ENCODE measurements at places on chromosomes 4 and X.

- peak; percentile 66 for DNase-seq
These were observed 31.6 kb upstream of the C1QTNF7 start for GRCh38 chr4:15396157-15396800.

GRCh38 chr4:113678641-113679040, 82.9 kb downstream of the CAMK2D start:
- DNase-seq: no peak

DNA sequence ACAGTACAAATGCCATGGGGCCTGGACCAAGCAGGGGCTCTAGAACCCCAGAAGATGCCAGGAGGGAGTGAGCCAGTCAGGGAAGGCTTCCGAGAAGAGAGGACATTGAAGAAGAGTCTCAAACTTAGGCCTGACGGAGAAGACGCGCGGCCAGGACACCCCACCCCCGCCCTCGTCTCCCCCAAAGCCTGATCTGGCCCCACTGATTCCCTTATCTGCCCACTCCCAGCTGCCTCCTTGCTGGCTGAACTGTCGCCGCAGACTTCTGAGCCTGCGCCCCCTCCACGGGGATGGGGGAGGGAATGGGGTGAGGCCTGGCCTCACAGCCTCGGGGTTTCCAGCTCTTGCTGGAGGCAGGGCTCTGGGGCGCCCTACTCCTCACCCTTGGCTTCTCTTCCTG, 3.6 kb upstream of the GATA1 start:
- DNase-seq: no peak

DNA sequence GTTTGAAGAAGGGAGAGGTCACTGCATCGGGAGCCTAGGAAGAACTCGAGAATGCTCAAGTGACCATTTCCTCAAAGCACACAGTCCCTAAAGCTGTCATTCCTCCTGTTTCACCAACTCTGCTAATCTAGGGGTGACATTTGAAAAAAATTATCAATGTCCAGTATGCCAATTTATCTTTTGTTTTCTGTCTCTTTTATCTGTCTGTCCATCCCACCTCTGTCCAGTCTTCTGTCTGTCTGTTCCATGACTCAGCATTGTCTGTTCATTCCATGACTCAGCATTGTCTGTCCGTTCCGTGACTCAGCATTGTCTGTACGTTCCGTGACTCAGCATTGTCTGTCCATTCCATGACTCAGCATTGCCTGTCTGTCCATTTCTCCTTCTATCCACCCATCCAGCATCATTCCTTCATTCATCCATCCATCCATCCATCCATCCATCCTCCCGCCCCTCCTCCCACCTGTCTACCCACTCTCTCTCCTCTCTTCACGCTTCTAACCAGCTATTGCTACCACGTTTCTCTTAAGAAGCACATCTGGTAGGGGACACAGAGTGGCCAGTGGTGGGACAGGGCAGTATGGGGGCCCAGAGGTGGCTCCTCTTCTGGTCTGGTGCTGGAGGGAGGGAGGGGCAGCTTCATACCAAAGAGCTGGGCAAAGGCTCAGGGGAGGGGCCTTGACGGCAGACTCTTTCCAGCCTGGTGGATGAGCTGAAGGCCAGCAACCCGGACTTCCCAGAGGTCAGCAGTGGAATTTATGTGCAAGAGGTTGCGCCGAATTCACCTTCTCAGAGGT, 34.1 kb downstream of the HTRA3 start:
- no peak for DNase-seq

- no peak for DNase-seq
These were observed 52.5 kb downstream of the PF4 start for GRCh38 chr4:73929278-73929677.

GRCh38 chrX:47447607-47448006, 35.4 kb downstream of the ZNF41 start:
- DNase-seq: no peak

GRCh38 chrX:13092455-13092941, 48.1 kb upstream of the FAM9C start:
- no peak for DNase-seq

All from NCI-H1417 (cell line).